GM23338 (cell line): ENCODE measurements at places on chromosomes 7 and 10. TPM values are rescaled to one million over a fixed set of nuclear protein-coding genes. Genes with fewer than 3 reads are reported as not detected.

The CLDN4 gene
- total RNA-seq: 18.6 and 19.4 TPM in 2 replicates

The CALCR gene
- 1.4 and 1.6 TPM in 2 replicates for total RNA-seq

The PKD2L1 gene
- total RNA-seq: not detected in 2 replicates

The TSPAN13 gene
- total RNA-seq: 27.6 and 28.8 TPM in 2 replicates

The OLAH gene
- total RNA-seq: not detected in 2 replicates

The ING3 gene
- 17.8 and 32.0 TPM in 2 replicates for total RNA-seq

The MKI67 gene
- total RNA-seq: 51.3 and 58.0 TPM in 2 replicates

The AUTS2 gene
- total RNA-seq: 57.1 and 91.0 TPM in 2 replicates

The PIP gene
- not detected in 2 replicates for total RNA-seq

The RABGEF1 gene
- total RNA-seq: 15.7 and 17.5 TPM in 2 replicates

The ZNF853 gene
- total RNA-seq: 8.9 and 9.8 TPM in 2 replicates

The SLC39A12 gene
- not detected in 2 replicates for total RNA-seq

The STEAP1B gene
- 13.9 and 16.5 TPM in 2 replicates for total RNA-seq

The AFAP1L2 gene
- total RNA-seq: 6.5 and 7.3 TPM in 2 replicates

The GRM3 gene
- total RNA-seq: 1.9 and 3.8 TPM in 2 replicates

The FGF8 gene
- 6.2 and 6.3 TPM in 2 replicates for total RNA-seq

The MAP3K8 gene
- total RNA-seq: 3.5 and 6.1 TPM in 2 replicates

The TUBAL3 gene
- not detected in 2 replicates for total RNA-seq

The AKR1C4 gene
- total RNA-seq: not detected in 2 replicates

The ANKRD61 gene
- 0.42 and 0.70 TPM in 2 replicates for total RNA-seq

The SPAM1 gene
- total RNA-seq: not detected in 2 replicates

The CCL24 gene
- not detected in 2 replicates for total RNA-seq

The CALHM3 gene
- total RNA-seq: 0.14 TPM in 1 of 2 replicates, not detected in the other

The JCAD gene
- total RNA-seq: 2.1 and 2.3 TPM in 2 replicates

The VAX1 gene
- not detected in 2 replicates for total RNA-seq

The TRPV5 gene
- not detected in 2 replicates for total RNA-seq

The NUPR2 gene
- not detected in 2 replicates for total RNA-seq

The HOXA5 gene
- not detected in 2 replicates for total RNA-seq

The DAGLB gene
- 26.0 and 28.5 TPM in 2 replicates for total RNA-seq

The CRTAC1 gene
- 0.74 and 1.2 TPM in 2 replicates for total RNA-seq

The FKBP6 gene
- not detected in 2 replicates for total RNA-seq

The ACTR3C gene
- 1.5 and 5.8 TPM in 2 replicates for total RNA-seq

The LRRD1 gene
- 0.08 TPM in 1 of 2 replicates, not detected in the other for total RNA-seq

The GBF1 gene
- 27.2 and 32.6 TPM in 2 replicates for total RNA-seq

The CPA1 gene
- total RNA-seq: not detected in 2 replicates

The AKR1C2 gene
- total RNA-seq: 0.35 TPM in 1 of 2 replicates, not detected in the other

The AVPI1 gene
- 7.4 and 8.2 TPM in 2 replicates for total RNA-seq
